H1 (cell line): ENCODE measurements at places on chromosomes 16 and 17. TPM values are rescaled to one million over a fixed set of nuclear protein-coding genes. Genes with fewer than 3 reads are reported as not detected.

GRCh38 chr17:4536742-4537411, 18.3 kb downstream of the MYBBP1A start:
- H3K4me1 ChIP-seq = peaks cover 29% of the 10 kb centered on the region
- no peak overlapping the region for H3K27ac ChIP-seq
- H3K27me3 ChIP-seq = peaks cover 6% of the 10 kb centered on the region; the same call in 1 of the 2 replicates
- no peak for DNase-seq
- peaks cover 32% of the 10 kb centered on the region for H3K36me3 ChIP-seq
- H3K4me3 ChIP-seq = peak overlapping the region; percentile 55

DNA sequence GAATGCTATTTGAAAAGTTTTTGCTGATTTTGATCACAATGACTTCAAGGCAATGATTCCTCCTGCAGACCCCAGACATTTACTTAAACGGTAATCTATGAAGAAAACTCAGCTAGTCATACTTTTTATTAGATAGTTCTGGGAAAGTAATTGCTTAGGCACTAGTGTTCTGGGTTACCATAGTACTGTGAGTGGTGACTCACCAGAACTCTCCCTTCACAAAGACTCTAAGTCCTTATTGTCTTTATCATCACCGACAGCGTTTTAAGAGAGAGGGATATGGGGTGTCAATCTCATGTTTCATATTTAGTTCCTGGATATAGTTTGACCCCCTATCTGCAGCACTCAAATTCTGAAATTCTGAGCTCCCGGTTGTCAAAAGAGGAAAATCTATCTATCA, 43.0 kb upstream of the CDH8 start:
- H3K27me3 ChIP-seq = no peaks in the 10 kb centered on the region
- no peak overlapping the region for H3K27ac ChIP-seq
- H3K4me3 ChIP-seq = no peak overlapping the region
- DNase-seq = no peak

- H3K27ac ChIP-seq = no peak overlapping the region
- no peaks in the 10 kb centered on the region for H3K27me3 ChIP-seq
- no peak overlapping the region for H3K4me3 ChIP-seq
- H3K36me3 ChIP-seq = no peaks in the 10 kb centered on the region; the same call in 1 of the 2 replicates
- DNase-seq = no peak
Measured at GRCh38 chr17:1013729-1014090, 16.8 kb downstream of the TIMM22 start.

Gene CLEC19A
- total RNA-seq = 0.35 and 1.2 TPM in 2 replicates

Gene TMEM107
- 17.3 and 17.9 TPM in 2 replicates for total RNA-seq
